GM12892 (cell line): ENCODE measurements at places on chromosomes 13 and 19.

DNA sequence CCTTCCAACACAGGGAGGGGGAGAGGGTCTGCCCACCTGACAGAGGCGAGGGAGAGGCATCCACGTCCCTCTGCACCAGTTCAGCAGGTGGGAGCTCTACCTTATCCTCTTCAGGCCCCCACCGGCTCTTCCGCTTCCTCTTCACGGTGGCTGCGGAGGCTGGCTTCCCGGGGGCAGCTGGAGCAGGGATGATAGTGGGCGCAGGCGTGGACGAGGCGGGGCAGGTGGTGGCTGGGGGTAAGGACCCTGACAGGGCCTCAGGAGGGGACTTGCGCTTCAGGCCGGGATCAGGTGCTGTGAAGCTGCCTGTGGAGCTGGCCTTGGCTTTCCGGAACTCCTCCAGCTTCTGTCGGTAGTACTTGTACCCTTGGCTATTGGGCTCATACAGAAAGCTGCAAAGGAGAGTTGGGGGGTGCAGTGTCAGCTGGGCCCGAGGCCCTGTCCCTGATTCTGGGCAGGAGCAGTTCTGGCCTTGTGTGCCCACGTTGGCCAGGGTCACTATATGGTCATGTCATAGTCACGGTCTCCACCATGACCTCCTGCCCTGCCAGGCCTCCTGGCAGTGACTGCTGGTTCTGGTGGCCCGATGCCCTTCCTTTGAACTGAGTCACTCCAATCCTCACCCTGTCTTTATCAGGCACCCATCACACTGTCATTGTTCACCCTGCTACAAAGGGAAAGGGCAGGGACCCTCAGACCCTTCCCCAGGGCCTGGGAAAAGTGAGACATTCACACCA lies 23.2 kb downstream of the SUGP1 start:
- DNase-seq: no peak

DNA sequence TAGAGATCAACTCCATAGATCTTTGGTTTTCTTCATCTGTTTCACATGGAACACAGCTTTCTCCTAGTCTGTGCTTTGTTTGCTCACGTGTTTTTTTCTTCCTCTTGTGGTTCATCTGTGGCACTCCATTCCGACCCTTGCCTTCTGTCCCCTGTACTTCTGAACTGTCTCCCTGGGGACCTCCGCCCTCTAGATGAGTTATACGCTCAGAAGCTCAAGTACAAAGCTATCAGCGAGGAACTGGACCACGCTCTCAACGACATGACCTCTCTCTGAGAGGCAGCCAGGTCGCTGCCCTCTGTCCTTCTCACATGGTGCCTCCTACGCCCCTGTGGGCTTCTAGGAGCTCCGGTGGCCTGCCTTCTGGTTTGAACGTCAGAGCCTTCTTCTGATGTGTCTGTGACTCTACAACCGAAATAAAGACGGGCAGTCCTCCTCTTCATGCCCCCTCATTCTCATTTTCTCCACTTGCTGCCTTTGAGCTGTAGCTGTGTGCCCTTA lies 16.6 kb upstream of the RAB8A start:
- DNase-seq: no peak

- no peak for DNase-seq
These were observed 20.8 kb upstream of the CASP14 start for GRCh38 chr19:15028490-15028889.

- DNase-seq: no peak
These were observed 8.8 kb downstream of the LSM7 start for GRCh38 chr19:2319551-2319950.

DNA sequence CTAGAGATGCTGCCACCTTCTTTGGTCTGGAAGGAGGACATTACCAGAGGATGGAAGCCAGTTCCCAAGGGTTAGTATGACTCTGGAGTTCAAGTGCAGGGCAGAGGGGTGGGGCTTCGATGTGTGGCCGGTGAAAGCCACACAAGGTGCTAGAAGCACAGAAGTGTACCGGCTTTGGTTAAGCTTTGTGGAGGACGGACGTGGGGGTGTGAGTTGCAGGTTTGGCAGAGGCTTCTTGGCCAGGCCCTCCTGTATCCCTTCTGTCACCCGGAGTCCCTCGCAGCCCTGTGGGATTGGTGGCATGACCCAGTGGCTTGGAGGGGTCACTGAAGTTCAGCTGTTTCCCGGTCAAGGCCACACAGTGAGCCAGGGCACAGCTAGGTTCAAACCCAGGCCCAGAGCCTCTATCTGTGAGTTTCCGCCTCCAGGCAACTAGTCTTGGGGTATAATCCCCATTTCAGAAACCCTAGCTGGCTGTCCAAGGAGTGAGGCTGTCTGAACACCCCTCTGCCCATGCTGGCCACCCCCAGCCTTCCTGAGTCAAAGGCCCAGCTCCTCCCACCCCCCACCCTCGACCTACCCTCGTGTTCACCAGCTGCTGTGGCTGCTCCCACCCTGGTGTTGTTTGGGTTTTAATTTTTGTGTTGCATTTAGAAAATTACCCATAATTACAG lies 4.6 kb upstream of the SSBP4 start:
- DNase-seq: no peak

DNA sequence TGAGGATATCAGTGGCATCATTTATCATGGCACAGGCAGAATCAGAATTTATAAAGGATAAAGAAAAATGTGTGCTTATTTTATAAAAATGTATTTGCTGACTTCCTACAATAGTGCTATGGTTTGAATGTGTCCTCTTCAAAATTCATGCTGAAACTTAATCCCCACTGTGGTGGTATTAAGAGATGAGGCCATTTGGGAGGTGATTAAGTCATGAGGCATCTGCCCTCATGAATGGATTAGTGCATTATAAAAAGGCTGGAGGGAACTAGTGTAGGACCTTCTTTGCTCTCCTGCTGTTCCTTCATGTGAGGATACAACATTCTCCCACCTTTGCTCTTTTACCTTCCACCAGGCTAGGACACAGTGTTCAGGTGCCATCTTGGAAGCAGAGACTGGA lies 212.8 kb downstream of the RFC3 start:
- no peak for DNase-seq

DNA sequence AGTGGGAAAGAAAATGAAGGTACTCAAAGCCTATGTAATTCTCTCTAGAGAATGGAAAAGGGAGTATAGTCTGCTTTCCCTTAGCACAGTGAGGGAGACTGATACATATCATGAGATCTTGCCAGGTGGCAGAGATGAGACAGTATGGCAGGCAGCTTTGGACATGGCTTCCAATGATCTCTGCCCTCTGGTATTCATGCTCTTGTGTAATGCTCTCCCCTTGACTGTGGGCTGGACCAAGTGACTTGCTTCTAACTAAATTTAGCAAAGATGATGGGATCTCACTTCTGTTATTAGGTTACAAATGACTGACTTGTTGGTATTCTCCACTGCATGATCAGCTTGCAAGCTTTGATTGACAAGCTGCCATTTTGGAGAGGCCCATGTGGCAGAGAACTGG lies 10.2 kb downstream of the ZNF132 start:
- DNase-seq: no peak

DNA sequence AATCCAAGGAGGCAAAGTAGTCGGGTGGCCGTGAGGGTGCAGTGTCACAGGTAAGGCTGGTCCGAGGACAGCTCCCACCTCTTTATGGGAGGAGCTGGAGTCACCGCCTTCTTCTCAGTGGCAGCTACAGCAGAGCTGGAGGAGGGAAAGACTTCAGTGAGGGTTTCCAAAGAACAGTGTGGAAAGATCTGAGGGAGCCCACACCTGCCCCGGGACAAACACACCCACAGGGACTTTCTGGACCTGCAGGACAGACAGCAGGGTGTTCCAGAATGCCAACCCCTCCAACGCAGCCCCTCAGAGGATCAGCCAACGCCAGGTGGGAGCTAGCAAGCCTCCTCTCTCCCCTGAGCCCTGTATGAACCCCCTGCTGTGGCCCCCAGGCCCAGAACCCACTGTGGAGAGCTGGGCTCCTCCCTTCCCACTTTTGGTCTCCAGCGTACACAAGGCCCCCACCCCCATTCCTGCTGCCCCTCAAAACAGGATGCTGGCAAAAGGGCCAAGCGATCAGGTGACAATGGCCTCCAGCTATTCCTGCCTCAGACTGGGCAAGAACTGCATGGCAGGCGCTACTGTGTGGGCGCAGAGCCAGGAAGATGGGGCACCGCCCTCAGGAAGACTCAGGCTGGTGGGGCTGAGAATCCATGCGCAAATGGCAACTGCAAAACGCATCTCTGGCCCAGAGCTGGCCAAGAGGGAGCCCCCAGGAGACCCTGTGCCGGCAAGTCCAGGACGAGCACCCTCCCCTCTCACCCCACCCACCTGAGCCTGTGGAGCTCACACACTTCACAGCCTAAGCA lies 3.5 kb upstream of the CD320 start:
- no peak for DNase-seq

GRCh38 chr19:58196901-58197616 lies 14.2 kb downstream of the ZNF274 start:
- DNase-seq: no peak

DNA sequence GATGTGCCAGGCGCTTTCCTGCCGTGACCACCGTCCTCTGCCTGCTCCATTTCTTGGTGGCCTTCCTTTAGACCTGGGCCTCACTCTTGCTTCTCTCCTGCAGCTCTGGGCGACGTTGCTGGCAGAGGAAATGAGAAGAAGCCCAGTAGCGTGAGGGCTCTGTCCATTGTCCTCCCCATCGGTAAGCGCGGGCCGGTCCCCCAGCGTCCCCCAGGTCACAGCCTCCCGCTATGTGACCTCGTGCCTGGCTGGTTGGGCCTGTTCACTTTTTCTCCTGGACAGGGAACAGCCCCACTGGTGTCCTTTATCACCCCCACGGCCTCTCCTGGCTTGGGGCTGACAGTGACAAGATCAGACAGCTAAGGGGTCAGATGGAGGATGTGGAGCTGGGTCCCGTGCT lies 27.7 kb downstream of the SPC24 start:
- DNase-seq: no peak

- no peak for DNase-seq
These were observed 1.2 kb upstream of the ZNF626 start for GRCh38 chr19:20662421-20663105.

- peak; percentile 29 for DNase-seq
These were observed 49.4 kb upstream of the INTS6 start for GRCh38 chr13:51502153-51502651.

GRCh38 chr19:390386-391206 lies 18.4 kb downstream of the C2CD4C start:
- DNase-seq: no peak

DNA sequence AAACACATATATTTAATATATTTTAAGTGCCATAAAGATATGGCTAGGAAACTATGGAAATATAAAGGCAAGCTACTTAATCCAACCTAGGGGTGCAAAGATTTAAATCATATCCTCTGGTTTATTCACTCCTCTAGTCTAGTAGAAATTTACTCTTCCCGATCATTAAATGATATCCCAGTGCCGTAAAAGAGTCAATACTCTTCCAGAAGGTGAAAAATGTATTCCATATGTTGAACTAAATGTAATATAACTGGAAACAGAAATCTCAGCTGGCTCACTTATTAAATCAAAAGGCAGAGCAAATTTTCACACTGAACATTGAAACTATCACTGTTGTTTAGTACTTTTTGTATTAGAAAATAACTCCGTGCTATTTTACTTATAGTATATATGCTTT lies 11.1 kb downstream of the MAB21L1 start:
- no peak for DNase-seq

- DNase-seq: no peak
These were observed 94.5 kb downstream of the ANKRD10 start for GRCh38 chr13:110820322-110820721.

GRCh38 chr19:3249408-3249807 lies 24.9 kb downstream of the CELF5 start:
- no peak for DNase-seq

- DNase-seq: no peak
These were observed 2.3 kb downstream of the LINGO3 start for GRCh38 chr19:2305452-2306280.

GRCh38 chr13:48961379-48961778 lies 14.3 kb upstream of the FNDC3A start:
- DNase-seq: no peak

- DNase-seq: peak; percentile 100
These were observed at the start of gene GNG7 for GRCh38 chr19:2702170-2703076. Gene GNG7 (minus strand): TSS chr19:2702694. CDS start chr19:2520688, 182,006 bp downstream.

DNA sequence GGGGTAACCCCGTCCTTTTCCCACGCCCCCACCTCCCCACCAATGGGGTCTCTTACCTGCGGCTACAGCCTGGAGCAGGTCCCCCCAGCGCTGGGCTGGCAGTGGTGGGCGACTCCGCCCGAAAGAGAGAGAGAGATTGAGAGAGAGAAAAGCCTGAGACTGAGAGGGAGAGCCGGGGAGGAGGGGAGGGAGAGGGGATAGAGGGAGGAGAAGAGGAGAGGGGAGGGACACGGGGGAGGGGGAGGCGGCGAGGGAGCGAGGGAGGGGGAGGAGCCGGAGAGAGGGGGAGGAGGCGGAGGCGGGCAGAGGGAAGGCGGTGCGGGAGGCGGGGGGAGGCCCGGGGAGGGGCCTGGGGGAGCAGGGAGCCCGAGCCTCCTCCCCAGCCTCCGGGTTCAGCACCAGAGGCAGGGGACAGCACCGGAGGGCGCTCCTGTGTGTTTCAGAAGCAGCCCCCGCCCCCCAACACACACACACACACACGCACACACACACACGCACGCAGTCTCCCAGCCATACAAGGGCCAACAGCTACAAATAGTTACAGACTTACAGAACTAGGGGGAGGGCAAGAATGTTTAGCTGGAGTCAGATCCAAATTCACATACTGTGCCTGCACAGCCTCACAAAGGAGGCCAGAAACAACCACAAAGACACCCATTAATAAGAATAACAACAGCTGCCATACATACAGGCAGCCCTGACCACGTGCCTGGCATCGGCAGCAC lies at the start of gene SLC8A2:
SLC8A2 (minus strand) TSS at position 161 of the 725 bp plus-strand sequence. CDS start 5,490 bp downstream, outside the sequence.
- DNase-seq: no peak

GRCh38 chr19:31114585-31114984 lies 234.7 kb downstream of the TSHZ3 start:
- no peak for DNase-seq

DNA sequence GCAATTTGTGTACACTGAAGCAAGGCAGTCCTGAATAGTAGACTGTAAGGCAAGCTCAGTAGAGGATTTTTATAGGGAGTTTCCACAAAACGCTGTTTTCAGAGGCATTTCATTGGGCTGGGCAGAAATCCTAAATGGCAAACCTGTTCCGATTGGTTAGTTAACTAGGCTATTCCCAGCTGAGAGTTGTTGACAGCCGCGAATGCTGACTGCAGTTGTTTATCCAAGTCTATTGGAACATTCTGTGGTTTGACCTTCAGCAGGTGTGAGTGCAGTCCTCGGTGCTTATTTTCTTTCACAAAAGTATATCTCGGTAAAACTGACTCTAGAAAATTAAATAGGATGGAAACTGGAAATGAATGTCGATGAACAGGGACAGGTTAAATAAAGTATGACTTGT lies 45.4 kb downstream of the TPT1 start:
- no peak for DNase-seq

- no peak for DNase-seq
These were observed 84.4 kb upstream of the KCTD15 start for GRCh38 chr19:33712268-33712667.

- peak; percentile 42 for DNase-seq
These were observed at the start of gene MIR17HG for GRCh38 chr13:91347202-91347995. Gene MIR17HG (plus strand): TSS chr13:91347687.

GRCh38 chr19:4014541-4015491 lies 7.3 kb downstream of the PIAS4 start:
- no peak for DNase-seq
